ENCODE measurements at places on chromosomes 4 and X. TPM values are rescaled to one million over a fixed set of nuclear protein-coding genes. Genes with fewer than 3 reads are reported as not detected.

GRCh38 chr4:183852910-183853547 is 52.1 kb upstream of the STOX2 start:
- H3K27me3 ChIP-seq: no peaks in the 10 kb centered on the region
- no peak overlapping the region for H3K27ac ChIP-seq
- no peak overlapping the region for H3K4me3 ChIP-seq

The APEX2 gene
- 8.0 TPM for polyA plus RNA-seq

GRCh38 chrX:150052226-150052625 is 113.9 kb upstream of the EOLA2 start:
- no peak for DNase-seq
- H3K27ac ChIP-seq: no peak overlapping the region
- no peaks in the 10 kb centered on the region for H3K27me3 ChIP-seq
- H3K4me1 ChIP-seq: no peaks in the 10 kb centered on the region

GRCh38 chr4:14800977-14801376 is 201.3 kb upstream of the CPEB2 start:
- no peak overlapping the region for H3K4me3 ChIP-seq
- H3K27me3 ChIP-seq: no peaks in the 10 kb centered on the region
- H3K27ac ChIP-seq: no peak overlapping the region
- no peak for DNase-seq
- no peaks in the 10 kb centered on the region for H3K36me3 ChIP-seq

The EPHA5 gene
- not detected for polyA plus RNA-seq

- H3K4me1 ChIP-seq: no peaks in the 10 kb centered on the region
- DNase-seq: no peak
- H3K36me3 ChIP-seq: no peaks in the 10 kb centered on the region
- peaks cover 2% of the 10 kb centered on the region for H3K27me3 ChIP-seq
- no peak overlapping the region for H3K4me3 ChIP-seq
- H3K27ac ChIP-seq: no peak overlapping the region
Measured at GRCh38 chrX:24350217-24350616, 10.2 kb upstream of the SUPT20HL1 start.

GRCh38 chr4:136103616-136104015 is 1428.7 kb downstream of the PCDH18 start:
- H3K27me3 ChIP-seq: no peaks in the 10 kb centered on the region
- no peak for DNase-seq
- no peak overlapping the region for H3K27ac ChIP-seq
- no peaks in the 10 kb centered on the region for H3K4me1 ChIP-seq
- no peaks in the 10 kb centered on the region for H3K36me3 ChIP-seq
- no peak overlapping the region for H3K4me3 ChIP-seq

The BOD1L1 gene
- 9.3 TPM for polyA plus RNA-seq

GRCh38 chr4:69056150-69056549 is 40.1 kb upstream of the UGT2B7 start:
- H3K4me1 ChIP-seq: peaks cover 12% of the 10 kb centered on the region
- H3K4me3 ChIP-seq: no peak overlapping the region
- no peak overlapping the region for H3K27ac ChIP-seq

DNA sequence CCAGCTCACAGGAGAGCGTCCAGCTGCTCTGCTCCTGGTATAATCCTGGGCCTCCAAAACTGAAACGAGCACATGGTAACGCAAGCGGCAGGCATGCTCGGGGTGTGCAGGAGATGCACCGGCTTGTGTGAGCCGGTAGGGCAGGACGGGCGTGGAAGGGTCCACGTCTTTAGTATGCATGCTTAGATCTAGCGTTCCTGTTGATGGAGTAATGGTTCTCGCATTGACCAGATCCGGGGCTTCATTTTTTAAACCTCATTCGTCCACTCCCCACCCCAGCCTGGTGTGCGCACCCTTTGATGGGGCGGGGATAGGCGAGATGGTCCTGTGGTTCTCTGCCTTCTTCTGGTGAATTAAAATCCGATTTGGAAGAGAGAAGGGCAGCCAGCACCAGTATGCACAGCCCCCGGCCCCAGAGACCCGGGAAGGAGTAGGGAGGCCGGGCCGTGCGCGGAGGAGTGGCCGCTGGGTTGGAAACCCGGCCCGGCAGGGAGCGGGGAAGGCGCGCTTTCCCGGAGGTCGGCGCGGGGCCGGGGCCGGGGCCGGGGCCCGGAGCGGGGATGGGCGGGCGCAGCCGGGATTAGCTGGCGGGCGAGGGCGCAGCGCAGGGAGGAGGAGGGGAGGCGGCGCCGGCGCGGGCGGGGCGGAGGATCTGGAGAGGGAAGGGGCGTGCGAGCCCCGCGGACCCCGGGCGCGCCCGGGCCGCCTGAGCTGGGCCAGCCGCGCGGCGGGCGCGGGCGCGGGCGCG is 39.9 kb downstream of the FAM149A start:
- no peaks in the 10 kb centered on the region for H3K36me3 ChIP-seq
- peaks cover 5% of the 10 kb centered on the region for H3K4me1 ChIP-seq
- H3K27me3 ChIP-seq: no peaks in the 10 kb centered on the region
- peak overlapping the region; percentile 81 for H3K27ac ChIP-seq

DNA sequence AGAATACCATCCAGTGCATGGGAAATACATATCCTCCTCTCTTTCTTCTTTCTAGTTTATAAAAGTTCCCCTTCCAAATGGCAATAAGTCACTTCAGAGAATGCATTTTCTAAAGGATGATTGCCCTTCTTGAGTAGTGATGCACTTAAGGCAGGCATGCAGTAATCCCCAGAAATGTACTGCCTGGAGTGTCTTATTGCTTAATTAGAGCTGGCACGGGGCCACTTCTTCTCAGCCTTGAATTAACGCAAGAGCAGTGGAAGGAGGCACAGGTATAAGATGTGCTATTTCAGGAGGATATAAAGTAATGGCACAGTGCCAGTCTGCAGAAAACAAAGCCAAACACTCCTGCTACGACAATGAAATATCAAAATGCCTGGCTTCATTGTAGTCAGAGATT is 371.4 kb upstream of the FAM241A start:
- H3K27me3 ChIP-seq: no peaks in the 10 kb centered on the region
- no peaks in the 10 kb centered on the region for H3K4me1 ChIP-seq
- H3K27ac ChIP-seq: no peak overlapping the region
- no peak for DNase-seq
- no peak overlapping the region for H3K4me3 ChIP-seq
- no peaks in the 10 kb centered on the region for H3K36me3 ChIP-seq

DNA sequence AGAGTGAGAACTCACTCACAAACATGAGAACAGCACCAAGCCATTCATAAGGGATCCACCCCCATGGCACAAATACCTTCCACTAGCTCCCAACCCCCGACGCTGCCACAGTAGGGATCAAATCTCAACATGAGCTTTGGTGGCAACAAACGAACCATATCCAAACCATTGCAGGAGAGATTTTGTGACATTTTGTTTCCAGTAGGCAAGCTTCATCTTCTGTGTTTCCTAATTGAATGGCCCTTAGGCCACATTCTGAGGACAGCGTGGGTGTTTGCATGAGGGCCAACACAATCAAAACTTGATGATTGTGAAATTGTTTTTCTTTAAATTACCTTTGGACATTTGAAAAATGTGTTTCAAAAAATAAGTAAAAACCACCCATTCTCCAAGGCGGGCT is 102.6 kb upstream of the LNX1 start:
- H3K4me3 ChIP-seq: no peak overlapping the region
- no peaks in the 10 kb centered on the region for H3K27me3 ChIP-seq
- no peaks in the 10 kb centered on the region for H3K4me1 ChIP-seq

The STK32B gene
- polyA plus RNA-seq: 1.8 TPM

DNA sequence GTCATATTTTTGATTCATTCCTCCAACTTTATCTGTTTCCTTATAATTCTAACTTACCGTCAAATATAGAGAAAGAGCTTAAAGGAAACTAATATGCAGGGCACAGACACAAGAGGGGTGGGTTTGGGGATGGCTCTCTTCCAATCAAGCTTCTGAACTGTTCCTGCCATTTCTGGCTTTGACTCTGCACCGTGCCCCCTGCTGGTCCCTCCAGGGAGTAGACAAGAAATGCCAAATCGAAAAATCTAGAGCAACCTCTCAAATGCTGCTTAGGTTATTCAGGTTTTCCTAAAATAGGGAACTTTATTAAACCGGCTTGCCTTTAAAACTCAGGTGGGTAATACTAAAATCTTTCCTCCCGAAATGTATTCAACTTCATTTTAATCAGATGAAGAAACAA is 39.8 kb upstream of the VCX3A start:
- no peak for DNase-seq
- H3K27ac ChIP-seq: no peak overlapping the region
- H3K4me3 ChIP-seq: no peak overlapping the region
- H3K27me3 ChIP-seq: no peaks in the 10 kb centered on the region
- H3K36me3 ChIP-seq: no peaks in the 10 kb centered on the region
- H3K4me1 ChIP-seq: no peaks in the 10 kb centered on the region

GRCh38 chr4:123068081-123068480 is 145.7 kb upstream of the NUDT6 start:
- H3K27ac ChIP-seq: no peak overlapping the region
- no peaks in the 10 kb centered on the region for H3K27me3 ChIP-seq
- no peaks in the 10 kb centered on the region for H3K36me3 ChIP-seq
- H3K4me3 ChIP-seq: no peak overlapping the region
- DNase-seq: no peak

The SEL1L3 gene
- polyA plus RNA-seq: 43.2 TPM

GRCh38 chrX:141904262-141904661 is 568 bp downstream of the MAGEC1 start:
- no peak overlapping the region for H3K4me3 ChIP-seq
- no peaks in the 10 kb centered on the region for H3K36me3 ChIP-seq
- no peaks in the 10 kb centered on the region for H3K4me1 ChIP-seq
- H3K27ac ChIP-seq: no peak overlapping the region

GRCh38 chr4:94032754-94033153 is 174.9 kb upstream of the SMARCAD1 start:
- no peak for DNase-seq
- H3K36me3 ChIP-seq: no peaks in the 10 kb centered on the region
- H3K27ac ChIP-seq: no peak overlapping the region
- H3K4me3 ChIP-seq: no peak overlapping the region

The CSN3 gene
- polyA plus RNA-seq: not detected
